GM12891 (cell line): ENCODE measurements at places on chromosomes 12 and 14.
A peak's percentile ranks its signal among the peaks of the same experiment; 100 is the strongest.

GRCh38 chr12:12939888-12940287 is 12.1 kb downstream of the GPRC5D start:
- no peak for DNase-seq

DNA sequence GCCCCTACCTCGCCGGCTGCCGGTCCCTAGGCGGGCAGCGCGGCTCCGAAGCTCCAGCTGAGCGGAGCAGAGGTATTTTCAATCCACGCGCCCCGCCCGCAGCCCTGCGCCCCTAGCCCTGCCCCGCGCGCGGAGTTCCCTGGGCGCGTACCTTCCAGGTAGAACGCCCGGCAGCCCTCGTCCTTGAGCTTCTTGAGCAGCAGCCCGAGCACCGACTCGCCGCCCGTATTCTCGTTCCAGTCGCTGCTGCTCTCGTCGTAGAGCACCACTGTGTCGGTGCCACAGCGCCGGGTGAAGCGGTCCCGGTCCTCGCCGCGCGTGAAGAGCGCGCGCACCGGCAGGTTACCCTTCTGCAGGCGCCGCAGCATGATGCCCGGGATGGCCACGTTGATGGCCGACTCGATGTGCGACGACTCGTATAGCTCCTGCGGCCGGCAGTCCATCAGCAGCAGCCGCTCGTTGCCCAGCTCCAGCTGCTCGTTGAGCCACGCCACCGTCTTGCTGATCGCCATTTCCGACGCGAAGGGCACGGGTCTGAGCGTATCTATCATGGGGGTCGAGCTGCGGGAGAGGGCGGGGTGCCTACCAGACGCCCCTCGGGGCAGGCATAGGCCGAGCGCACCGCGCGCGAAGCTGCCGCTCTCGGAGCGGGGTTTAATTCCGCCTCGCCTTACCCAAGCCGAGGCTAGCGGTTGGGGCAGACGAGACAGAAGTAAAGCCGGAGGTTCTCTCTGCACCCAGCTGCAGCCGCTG is 636 bp downstream of the DUSP6 start:
- DNase-seq: peak; percentile 19

- no peak for DNase-seq
Observed at GRCh38 chr12:71638499-71638898, 25.1 kb downstream of the ZFC3H1 start.

- DNase-seq: no peak
Observed at GRCh38 chr12:123200414-123200813, 32.5 kb downstream of the MPHOSPH9 start.

GRCh38 chr14:36367985-36368774 is 47.7 kb upstream of the MBIP start:
- no peak for DNase-seq

DNA sequence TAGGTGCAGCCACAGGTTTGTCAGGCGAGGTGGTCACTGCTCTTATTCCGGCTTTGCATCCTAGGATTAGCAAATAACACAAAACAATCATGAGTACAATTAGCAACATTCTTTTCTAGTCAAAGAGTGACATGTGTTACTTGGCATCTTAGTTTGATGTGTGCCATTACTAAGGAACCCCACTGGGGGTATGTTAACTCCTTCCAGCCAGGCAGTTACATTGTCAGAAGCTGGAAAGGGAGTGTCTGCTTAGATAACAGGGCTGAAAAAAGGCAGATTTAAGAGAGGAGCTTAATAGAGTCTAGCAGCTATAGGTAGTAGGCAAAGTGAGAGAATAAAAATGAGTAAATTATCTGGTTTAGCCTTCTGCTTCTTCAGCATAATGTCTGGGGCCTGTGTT is 30.5 kb upstream of the METAP2 start:
- no peak for DNase-seq

GRCh38 chr14:72000907-72001306 is 68.7 kb downstream of the RGS6 start:
- no peak for DNase-seq

GRCh38 chr14:21074398-21075272 is 4.5 kb downstream of the ARHGEF40 start:
- no peak for DNase-seq

DNA sequence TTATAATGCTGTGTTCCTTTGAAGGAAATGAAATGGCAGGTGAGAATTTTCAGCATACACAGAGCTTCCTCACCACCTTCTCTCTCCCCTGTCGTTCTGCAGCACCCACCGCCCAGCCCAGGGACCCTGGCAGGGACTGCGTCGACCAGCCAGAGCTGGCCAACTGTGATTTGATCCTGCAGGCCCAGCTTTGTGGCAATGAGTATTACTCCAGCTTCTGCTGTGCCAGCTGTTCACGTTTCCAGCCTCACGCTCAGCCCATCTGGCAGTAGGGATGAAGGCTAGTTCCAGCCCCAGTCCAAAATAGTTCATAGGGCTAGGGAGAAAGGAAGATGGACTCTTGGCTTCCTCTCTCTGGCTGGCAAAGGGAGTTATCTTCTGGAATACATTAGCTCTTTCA is 35.1 kb downstream of the PAPLN start:
- no peak for DNase-seq

GRCh38 chr12:93361151-93361919 is 16.4 kb upstream of the NUDT4 start:
- DNase-seq: no peak

- no peak for DNase-seq
Observed at GRCh38 chr12:62288328-62288727, 28.1 kb downstream of the USP15 start.

DNA sequence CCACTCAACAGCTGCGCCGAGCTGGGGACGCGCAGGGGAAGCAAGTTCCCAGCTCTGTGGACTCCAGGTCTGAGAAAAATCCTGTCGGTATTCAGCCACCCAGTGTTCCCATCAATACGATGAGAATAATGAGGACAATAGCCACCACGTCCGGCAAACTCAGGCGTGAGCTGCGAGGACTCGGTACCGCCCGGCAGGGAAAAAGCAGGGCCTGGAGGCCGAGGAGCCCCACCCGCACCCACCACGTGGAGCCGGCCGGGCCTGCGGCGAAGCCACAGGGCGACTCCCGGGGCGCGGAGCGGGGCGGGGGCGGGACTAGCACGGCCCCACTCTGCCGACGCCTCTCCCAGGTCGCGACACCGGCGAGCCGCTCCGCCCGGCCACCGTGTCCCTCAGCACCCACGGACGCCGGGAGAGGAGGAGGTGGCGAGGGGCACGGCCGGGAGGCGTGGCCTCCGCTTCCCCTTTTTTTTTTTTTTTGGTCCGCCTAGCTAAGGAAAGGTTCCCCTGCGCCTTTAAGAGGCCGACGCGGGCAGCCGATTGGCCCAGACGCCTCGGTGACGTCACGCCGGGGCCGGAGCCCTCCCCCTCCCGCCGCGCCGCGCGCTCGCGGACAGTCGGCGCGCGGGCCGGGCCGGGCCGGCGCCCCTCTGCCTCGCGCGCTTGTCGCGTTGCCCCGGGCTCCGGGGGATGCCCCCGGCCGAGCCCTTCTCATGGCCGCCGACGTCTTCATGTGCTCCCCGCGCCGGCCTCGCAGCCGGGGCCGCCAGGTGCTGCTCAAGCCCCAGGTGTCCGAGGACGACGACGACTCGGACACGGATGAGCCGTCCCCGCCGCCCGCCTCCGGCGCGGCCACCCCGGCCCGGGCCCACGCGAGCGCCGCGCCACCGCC is at the start of gene MLXIP:
MLXIP (plus strand) TSS at position 616 of the 892 bp plus-strand sequence; CDS start at position 714, 98 bp downstream.
- DNase-seq: peak; percentile 85

DNA sequence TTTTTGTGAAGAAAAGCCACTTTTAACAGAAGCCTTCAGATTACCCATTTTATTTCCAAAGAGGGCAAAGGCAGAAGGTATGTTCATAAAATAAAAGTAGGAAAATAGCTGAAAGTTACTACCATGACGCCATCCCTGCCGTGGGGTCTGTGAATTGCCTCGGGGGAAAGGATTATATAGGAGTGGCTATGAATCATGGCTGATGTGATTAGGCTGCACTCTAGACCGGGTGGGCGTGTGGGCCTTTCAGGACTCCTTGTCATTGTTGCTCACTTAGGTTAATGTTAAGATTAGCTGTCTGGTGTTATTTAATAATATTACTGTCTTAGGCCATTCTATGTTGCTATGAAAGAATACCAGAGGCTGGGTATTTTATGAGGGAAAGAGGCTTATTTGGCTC is 195.5 kb downstream of the EGLN3 start:
- no peak for DNase-seq

DNA sequence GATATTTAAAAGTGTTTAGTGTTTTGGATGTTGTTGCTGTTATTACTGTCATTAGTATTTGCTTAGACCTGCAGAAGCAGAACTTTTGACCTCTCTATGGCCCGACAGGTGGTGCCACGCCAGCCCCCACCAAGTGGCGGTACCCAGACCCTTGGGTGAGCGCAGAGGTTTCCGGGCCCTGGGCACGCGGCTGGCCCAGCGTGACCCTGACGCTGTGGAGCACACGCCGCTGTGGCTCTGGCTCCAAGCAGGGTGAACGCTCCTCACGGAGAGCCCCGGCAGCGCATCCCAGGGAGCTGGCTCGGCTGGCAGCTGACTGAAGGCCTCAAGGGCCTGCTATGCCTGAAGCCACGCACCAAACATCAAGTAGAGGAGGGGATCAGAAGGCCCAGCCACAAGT is 22.6 kb downstream of the SLC25A47 start:
- DNase-seq: no peak

GRCh38 chr12:67148265-67148664 is 120.9 kb upstream of the CAND1 start:
- no peak for DNase-seq

- DNase-seq: no peak
Observed at GRCh38 chr14:61973981-61974380, 211.8 kb downstream of the SNAPC1 start.

DNA sequence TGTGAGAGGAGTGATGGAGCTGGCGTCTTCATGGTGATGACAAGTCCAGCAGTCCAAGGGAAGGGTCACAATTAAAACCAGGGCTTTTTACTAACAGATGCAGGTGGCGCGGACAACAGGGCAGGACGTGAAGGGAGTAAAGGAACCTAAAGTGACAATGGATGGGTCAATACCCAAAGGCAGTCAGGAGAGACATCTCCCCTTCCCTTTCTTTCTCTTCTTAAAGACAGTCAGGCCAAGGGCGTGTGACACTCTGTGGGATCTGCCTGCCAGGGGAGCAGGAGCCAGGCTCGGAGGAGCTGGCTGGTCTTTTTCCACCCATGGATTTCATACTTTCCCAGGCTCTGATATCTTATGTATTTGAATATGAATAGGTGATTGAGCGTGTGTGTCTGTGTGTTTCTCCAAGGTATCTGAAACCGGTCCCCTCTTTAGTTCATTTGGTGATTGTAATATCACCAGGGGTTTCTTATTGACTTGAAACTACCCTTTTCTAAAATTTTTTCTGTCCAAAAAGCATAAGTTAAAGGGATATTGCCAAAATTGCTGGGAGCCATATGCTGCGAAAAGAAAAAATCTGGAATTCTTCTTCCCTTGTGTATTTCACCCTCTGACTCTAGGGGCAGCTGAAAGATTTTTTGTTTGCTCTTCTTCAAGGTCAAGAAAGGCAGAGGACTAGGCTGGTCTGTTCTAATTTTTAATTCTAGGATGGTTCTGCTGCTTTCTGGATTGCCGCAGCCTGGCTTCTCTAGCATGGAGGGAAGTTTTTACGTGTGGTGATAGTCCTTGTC is 61.8 kb downstream of the FBXL14 start:
- no peak for DNase-seq

GRCh38 chr14:103802356-103802755 is 45.0 kb downstream of the PPP1R13B start:
- DNase-seq: no peak

GRCh38 chr12:11901701-11902524 is 168.8 kb upstream of the BCL2L14 start:
- no peak for DNase-seq

DNA sequence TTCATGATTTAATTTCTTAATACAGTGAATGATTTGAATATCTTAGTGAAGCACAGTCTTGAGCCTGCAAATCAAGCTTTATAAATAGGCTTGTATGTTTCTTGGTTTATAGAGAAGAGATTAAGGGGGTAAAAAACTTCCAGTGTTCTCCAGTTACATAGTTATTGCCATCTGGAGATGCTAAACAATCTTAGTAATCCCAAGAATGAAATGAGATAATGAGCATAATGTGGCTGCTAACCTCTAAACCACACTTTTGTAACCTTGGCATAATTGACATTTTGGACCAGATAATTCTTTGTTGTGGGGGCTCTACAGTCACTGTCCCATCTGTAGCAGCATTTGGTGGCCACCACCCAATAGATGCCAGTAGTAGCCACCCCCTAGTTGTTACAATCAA is 316.8 kb downstream of the CCDC91 start:
- no peak for DNase-seq

- no peak for DNase-seq
Observed at GRCh38 chr14:37642125-37642524, 46.7 kb downstream of the TTC6 start.

- no peak for DNase-seq
Observed at GRCh38 chr14:71333705-71334104, 426.4 kb downstream of the PCNX1 start.

DNA sequence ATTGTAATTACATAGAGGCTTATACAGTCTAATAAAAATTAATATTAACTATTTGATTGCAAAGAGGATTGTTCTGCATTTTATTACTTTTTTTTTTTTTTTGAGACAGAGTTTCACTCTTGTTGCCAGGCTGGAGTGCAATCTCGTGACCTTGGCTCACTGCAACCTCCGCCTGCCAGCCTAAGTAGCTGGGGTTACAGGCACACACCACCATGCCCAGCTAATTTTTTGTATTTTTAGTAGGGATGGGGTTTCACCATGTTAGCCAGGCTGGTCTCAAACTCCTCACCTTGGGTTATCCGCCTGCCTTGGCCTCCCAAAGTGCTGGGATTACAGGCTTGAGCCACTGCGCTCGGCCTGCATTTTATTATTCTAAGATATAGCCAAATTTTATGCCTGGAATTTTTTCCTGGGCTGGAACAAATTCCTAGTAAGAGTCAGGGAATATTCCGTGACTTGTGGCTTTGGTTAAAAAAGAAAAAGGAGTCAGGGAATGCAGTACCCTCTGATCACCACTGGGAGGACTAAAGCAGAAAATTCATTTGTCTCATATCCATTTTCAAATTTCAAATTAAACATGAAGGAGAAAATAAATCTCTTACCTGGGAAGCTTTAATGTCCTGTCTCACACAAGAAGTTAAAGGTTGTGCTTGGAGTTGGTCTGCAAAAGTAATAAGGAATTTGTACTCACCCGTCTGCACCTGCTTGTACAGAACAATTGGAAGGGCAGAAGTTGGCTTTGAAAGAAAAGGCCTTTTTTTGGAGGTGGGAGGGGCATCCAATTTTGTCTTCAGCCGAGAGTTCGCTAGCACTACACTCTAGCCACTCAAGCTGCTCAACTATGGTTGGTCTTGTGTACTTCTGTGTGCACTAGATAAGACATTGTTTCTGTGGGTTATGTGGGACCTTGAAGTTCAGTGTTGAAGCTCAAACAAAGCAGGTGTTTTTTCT is 8.7 kb downstream of the MARK3 start:
- no peak for DNase-seq

DNA sequence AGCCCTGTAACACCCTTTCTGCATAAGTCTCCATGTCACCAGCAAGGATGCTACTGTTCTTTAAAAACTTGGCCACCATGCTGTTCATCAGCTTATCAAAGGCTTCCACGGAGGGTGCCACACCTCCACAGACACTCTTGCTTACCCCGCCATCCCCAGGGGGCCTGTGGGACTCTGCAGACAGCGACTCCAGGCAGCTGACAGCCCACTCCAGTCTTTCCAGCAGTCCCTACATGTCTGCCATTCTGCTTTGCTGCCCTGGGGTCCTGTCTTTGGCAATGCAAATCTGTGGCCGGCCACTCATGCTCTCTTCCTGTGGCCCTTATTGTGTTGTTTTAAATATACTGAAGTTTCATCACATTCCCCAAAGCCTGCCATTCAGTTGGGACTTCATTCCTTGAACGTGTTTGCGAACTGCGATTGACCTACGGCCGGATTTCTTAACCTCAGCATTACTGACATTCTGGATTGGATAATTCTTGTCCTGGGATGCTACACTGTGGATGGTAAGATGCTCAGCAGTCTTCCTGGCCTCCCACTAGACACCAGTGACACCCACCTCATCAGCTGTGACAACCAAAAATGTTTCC is 125.6 kb downstream of the FOXN3 start:
- DNase-seq: no peak
